ENCODE measurements at places on chromosomes 5 and 9.

DNA sequence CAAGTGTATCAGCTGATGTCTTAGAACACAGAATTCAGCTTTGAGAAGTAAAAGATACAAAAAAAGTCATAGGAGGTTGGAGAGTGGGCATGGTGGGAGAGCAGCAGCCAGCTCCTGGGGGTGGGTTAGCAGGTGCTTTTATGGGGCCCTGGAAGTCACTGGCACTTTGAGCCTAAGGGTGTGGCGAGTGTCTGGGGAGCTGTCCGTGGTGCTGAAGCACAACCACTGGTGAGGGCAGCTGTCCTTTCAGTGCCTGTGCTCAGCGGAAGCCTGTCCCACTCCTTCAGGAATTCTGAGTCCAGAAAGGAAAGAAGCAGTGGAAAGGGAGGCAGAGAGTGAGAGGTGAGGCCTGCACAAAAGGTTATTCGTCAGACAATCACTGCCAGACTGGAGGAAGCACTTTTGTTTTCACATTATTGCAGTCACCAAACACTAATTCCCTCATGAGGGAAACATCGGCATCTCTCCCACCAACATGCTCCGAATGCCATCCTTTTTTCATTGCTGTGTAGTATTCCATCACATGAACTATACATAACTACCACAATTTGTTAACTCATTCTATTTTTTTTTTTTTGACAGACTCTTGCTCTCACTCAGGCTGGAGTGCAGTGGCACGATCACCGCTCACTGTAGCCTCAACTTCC lies 59.4 kb upstream of the RAPGEF1 start:
- H3K27ac ChIP-seq = no peak overlapping the region
- no peak overlapping the region for H3K4me3 ChIP-seq
- no peaks in the 10 kb centered on the region for H3K36me3 ChIP-seq
- H3K27me3 ChIP-seq = peaks cover 78% of the 10 kb centered on the region

DNA sequence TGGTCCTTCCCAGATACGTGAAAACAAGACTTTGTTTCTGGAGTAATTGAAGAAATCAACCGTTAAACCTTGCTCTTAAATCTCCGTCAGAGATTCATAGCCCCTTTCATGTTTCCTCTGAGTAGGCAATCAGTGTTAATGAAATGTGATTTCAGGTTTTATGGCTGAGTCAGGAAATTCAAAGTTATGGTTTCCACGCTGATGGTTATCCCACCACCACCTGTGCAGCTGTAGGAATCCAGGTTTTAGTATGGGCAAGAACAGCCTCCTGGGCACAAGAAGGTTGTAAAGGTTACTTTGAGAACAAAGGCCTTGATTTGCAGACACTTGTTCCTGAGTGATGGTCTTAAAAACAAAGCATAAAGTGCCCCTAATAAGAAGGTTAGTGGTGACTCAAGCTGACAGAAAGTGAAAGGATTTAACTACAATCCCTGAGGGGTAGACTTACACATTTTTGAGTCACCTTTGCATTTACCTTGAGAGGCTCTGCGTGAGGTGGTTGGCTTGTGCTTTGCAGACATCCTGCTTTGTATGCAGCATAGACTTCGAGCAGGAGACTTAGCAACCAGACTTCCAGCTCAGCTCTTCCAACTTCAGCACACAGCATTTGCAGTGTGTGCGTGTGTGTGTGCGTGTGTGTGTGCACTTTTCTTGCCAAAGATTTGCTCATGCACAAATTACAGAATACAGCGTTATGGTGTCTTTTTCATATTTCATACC lies 159.6 kb downstream of the TLE4 start:
- DNase-seq = no peak
- H3K36me3 ChIP-seq = peaks cover 33% of the 10 kb centered on the region
- H3K27me3 ChIP-seq = no peaks in the 10 kb centered on the region
- no peaks in the 10 kb centered on the region for H3K4me1 ChIP-seq
- no peak overlapping the region for H3K4me3 ChIP-seq
- H3K27ac ChIP-seq = no peak overlapping the region

GRCh38 chr5:8720506-8720905 lies 825.4 kb downstream of the SEMA5A start:
- H3K4me1 ChIP-seq = no peaks in the 10 kb centered on the region
- DNase-seq = no peak
- no peaks in the 10 kb centered on the region for H3K36me3 ChIP-seq
- no peak overlapping the region for H3K27ac ChIP-seq
- no peaks in the 10 kb centered on the region for H3K27me3 ChIP-seq

DNA sequence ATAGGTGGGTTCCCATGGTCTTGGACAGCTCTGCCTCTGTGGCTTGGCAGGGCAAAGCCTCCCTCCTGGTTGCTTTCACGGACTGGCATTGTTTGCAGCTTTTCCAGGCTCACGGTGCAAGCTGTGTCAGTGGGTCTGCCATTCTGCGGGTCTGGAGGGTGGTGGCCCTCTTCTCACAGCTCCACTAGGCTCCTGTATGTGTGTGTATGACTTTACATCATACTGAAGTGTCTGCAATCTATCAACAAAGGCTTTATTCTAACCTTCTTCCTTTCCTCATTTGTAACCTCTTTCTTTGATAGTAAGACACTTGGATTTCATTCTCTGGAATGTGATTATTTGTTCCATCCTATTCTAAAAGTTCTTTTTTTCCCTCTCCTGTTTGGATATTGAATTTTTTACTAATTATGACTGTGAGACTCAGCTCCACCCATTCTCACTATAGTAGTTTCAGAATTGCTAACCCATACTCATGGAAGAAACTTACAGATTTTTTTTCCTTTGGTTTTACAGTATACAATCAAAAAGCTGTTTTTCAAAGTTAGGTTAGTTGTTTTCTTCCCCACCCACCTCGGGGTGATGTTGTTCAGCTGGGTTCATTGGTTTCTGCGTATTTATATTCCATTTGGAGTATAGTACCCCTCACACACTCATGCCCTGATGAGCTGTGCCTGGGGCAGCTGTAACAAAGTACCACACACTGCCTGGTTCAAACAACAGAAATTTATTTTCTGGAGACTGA lies 144.6 kb upstream of the OTULINL start:
- no peak for DNase-seq
- H3K4me1 ChIP-seq = peaks cover 72% of the 10 kb centered on the region
- no peaks in the 10 kb centered on the region for H3K27me3 ChIP-seq

GRCh38 chr9:8011974-8012373 lies 212.4 kb upstream of the DMAC1 start:
- no peak overlapping the region for H3K4me3 ChIP-seq
- DNase-seq = no peak
- H3K27ac ChIP-seq = no peak overlapping the region
- H3K36me3 ChIP-seq = no peaks in the 10 kb centered on the region

DNA sequence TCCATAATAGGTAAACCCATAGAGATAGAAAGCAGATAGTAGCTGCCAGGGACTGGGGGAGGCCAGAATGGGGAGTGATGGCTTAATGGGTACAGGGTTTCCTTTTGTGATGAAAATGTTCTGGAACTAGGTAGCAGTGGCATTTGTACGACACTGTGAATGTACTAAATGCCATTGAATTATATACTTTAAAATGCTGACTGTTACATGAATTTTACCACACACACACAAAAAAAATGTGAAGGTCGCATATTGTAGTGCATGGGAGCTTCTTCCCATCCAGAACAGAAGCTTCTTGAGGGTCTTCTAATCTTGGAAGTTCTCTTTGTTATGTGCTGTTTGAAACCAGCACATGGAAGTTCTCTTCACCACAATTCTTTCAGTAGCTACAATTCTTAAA lies 19.9 kb upstream of the ANP32B start:
- no peak for DNase-seq
- H3K4me1 ChIP-seq = no peaks in the 10 kb centered on the region
- H3K36me3 ChIP-seq = no peaks in the 10 kb centered on the region
- no peak overlapping the region for H3K27ac ChIP-seq
- peaks cover 18% of the 10 kb centered on the region for H3K27me3 ChIP-seq

DNA sequence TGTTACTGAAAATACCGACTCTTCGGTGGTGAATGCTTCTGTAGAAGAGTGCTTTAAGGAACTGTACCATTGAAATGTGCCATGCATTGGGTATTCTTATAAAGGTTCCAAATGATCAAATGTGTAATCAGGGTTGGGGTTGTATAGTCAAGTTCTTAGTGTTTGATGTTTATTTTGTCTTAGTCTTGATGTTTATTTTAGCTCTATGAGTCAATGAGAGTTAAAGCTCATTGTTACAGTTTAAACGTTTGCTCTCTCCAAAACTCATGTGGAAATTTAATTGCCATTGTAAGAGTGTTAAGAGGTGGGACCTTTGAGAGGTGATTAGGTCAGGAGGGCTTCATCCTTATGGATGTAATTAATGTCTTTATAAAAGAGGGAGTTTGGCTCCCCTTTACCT lies 153.0 kb downstream of the FER start:
- H3K27ac ChIP-seq = no peak overlapping the region
- peaks cover 2% of the 10 kb centered on the region for H3K36me3 ChIP-seq
- H3K27me3 ChIP-seq = no peaks in the 10 kb centered on the region
- peaks cover 19% of the 10 kb centered on the region for H3K4me1 ChIP-seq
- DNase-seq = no peak
- no peak overlapping the region for H3K4me3 ChIP-seq

DNA sequence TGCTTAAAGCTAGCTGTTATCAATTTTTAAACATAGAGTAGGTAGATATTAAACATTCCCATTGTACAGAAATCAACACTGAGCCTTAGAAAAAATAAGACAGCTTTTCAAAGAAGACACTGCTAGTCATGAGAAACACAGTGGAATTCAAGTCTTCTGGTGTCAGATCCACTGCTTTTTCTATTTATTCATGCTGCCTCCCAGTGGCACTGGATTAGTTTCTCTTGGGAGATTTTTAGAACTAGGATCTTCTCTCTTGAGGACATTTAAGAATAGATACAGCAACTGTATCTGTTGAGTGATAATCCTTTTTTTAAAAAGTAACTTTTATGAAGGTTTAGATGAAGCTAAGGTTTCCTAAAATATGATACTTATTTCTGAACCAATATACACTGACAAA lies 1635.4 kb upstream of the C9orf72 start:
- peaks cover 39% of the 10 kb centered on the region for H3K27me3 ChIP-seq
- H3K4me3 ChIP-seq = no peak overlapping the region
- H3K4me1 ChIP-seq = peaks cover 17% of the 10 kb centered on the region
- no peaks in the 10 kb centered on the region for H3K36me3 ChIP-seq
- H3K27ac ChIP-seq = no peak overlapping the region

DNA sequence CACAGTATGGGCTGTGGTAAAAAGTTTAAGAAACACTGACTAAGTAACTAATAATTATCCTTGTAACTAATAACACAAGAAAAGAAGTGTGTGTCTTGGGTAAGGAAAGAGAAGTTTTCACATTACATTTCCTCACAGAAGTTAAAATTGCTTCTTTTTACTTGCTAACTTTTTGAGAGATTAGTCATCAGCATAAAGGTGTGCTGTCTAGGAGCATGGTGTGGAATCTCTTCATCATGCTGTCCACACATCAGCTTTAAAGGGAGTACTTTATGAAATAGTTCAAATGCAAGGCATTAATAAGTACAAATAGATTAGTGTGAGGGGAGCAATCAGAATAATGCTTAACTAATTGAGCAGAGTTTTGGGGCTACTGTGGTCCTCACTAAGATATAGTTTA lies 29.8 kb downstream of the WDR36 start:
- H3K27ac ChIP-seq = no peak overlapping the region
- no peaks in the 10 kb centered on the region for H3K27me3 ChIP-seq
- no peak for DNase-seq
- H3K4me3 ChIP-seq = no peak overlapping the region
- H3K36me3 ChIP-seq = peaks cover 36% of the 10 kb centered on the region

DNA sequence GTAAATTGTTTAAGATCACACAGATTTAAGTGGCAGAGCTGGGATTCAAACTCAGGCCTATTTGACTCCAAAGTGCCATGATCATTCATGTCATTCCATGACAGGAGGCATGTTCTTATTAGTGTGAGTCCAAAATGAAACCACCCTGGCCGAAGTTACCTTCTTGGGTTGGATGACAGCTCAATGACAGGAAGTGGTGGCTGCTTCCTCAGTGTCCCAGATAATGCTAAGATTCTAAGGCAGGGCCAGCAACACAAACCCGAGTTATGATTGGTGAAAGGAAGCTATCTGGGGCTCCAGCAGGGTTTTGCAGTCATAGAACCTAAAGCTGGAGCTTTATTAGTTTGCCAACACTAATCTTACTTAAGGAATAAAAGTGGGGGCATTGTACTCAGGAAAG lies 340.4 kb downstream of the SLIT3 start:
- no peak for DNase-seq
- peaks cover 25% of the 10 kb centered on the region for H3K4me1 ChIP-seq
- no peak overlapping the region for H3K27ac ChIP-seq
- no peaks in the 10 kb centered on the region for H3K36me3 ChIP-seq
- H3K4me3 ChIP-seq = no peak overlapping the region
- H3K27me3 ChIP-seq = no peaks in the 10 kb centered on the region

DNA sequence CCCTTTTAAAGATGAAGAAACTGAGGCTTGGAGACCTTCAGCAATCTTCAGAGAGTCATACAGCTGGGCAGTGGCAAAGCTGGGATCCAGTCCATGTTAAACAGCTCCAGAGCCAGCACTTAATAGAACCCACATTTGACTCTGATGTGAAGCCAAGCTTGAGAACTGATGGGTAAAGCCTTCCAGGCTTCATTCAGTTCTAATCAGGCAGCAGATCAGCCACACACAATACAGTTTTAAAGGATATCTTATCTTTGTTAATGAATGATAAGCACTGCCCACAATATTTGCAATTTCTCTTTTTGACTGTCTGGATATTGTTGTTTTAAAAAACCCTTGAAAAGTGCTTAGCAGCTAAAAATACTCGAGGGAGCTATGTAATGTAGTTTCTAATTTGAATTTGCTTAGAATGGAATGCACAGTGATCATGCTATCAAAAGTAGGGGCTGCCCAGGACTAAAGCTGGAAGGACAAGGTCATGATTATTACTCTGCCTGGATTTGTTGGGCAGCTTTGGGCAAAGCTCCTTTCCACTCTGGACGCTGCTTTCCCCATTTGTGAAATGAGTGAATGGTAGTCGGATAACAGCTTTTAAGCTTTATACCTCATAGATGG lies 31.3 kb upstream of the HTR4 start:
- H3K4me3 ChIP-seq = no peak overlapping the region
- H3K4me1 ChIP-seq = peaks cover 4% of the 10 kb centered on the region
- no peak for DNase-seq
- peaks cover 12% of the 10 kb centered on the region for H3K27me3 ChIP-seq

DNA sequence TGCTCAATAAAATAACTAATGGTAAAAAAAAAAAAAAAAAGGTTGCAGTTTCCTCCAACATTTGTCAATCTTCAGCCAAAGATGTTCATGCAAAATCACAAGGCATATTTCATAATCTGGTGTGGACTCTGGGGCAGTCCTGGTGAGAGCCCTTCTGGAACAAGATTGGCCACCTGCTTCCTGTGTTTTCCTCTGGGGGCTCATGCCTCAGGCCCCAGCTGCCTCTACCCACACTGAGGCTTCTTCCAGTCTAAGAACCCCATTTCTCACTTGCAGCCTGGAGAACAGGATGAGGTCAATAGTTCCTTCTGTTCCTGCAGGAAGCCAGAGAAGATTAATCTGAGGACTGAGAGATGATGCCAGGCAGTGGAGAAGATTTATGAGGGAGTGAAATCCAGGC lies 492.6 kb upstream of the BRINP1 start:
- no peak overlapping the region for H3K4me3 ChIP-seq
- H3K36me3 ChIP-seq = no peaks in the 10 kb centered on the region
- no peak for DNase-seq
- H3K4me1 ChIP-seq = no peaks in the 10 kb centered on the region
